ENCODE measurements at places on chromosomes 16 and 17.
A peak's percentile ranks its signal among the peaks of the same experiment; 100 is the strongest.

DNA sequence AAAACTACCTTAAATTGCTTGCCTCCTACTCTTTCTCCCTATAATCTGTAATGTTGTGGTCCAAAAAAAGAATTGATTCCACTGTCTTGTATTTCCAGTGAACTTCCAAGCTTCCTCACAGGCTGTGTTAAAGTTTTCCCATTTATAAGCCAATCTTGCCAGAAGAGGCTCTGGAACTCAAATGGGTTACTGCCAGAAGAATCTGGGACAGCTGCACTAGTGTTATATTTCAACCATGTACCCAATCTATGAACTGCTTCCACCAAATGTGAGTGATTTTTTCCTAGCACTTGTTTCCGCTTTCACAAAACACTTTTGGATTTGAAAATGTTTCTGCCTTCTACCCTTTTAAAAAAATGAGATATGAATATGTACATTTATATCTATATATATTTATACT, 1.8 kb downstream of the CCDC43 start:
- H3K27ac ChIP-seq, result peak overlapping the region; percentile 72
- DNase-seq, result peak; percentile 79
- no peaks in the 10 kb centered on the region for H3K27me3 ChIP-seq
- peaks cover 11% of the 10 kb centered on the region for H3K36me3 ChIP-seq
- H3K4me3 ChIP-seq, result no peak overlapping the region

GRCh38 chr16:1929578-1930337, 11.5 kb upstream of the HS3ST6 start:
- H3K4me1 ChIP-seq, result peaks cover 9% of the 10 kb centered on the region
- DNase-seq, result peak; percentile 92
- peak overlapping the region; percentile 46 for H3K4me3 ChIP-seq
- H3K36me3 ChIP-seq, result no peaks in the 10 kb centered on the region
- H3K27me3 ChIP-seq, result peaks cover 10% of the 10 kb centered on the region
- H3K27ac ChIP-seq, result no peak overlapping the region

GRCh38 chr17:4449736-4450135, 16.0 kb downstream of the SPNS3 start:
- H3K4me3 ChIP-seq, result no peak overlapping the region
- no peak overlapping the region for H3K27ac ChIP-seq
- H3K36me3 ChIP-seq, result no peaks in the 10 kb centered on the region
- DNase-seq, result no peak
- H3K4me1 ChIP-seq, result no peaks in the 10 kb centered on the region

- peak; percentile 57 for DNase-seq
- H3K27ac ChIP-seq, result no peak overlapping the region
- no peak overlapping the region for H3K4me3 ChIP-seq
- no peaks in the 10 kb centered on the region for H3K27me3 ChIP-seq
- no peaks in the 10 kb centered on the region for H3K36me3 ChIP-seq
Observed at GRCh38 chr16:72921620-72922019, 126.3 kb downstream of the ZFHX3 start.

GRCh38 chr16:75248142-75248535, 3.3 kb downstream of the BCAR1 start:
- peaks cover 11% of the 10 kb centered on the region for H3K36me3 ChIP-seq
- no peak overlapping the region for H3K4me3 ChIP-seq
- peaks cover 6% of the 10 kb centered on the region for H3K27me3 ChIP-seq
- H3K27ac ChIP-seq, result peak overlapping the region; percentile 95

GRCh38 chr16:29712809-29713208, 33.0 kb downstream of the C16orf54 start:
- H3K27ac ChIP-seq, result no peak overlapping the region
- H3K4me1 ChIP-seq, result no peaks in the 10 kb centered on the region
- H3K4me3 ChIP-seq, result no peak overlapping the region
- H3K27me3 ChIP-seq, result no peaks in the 10 kb centered on the region

DNA sequence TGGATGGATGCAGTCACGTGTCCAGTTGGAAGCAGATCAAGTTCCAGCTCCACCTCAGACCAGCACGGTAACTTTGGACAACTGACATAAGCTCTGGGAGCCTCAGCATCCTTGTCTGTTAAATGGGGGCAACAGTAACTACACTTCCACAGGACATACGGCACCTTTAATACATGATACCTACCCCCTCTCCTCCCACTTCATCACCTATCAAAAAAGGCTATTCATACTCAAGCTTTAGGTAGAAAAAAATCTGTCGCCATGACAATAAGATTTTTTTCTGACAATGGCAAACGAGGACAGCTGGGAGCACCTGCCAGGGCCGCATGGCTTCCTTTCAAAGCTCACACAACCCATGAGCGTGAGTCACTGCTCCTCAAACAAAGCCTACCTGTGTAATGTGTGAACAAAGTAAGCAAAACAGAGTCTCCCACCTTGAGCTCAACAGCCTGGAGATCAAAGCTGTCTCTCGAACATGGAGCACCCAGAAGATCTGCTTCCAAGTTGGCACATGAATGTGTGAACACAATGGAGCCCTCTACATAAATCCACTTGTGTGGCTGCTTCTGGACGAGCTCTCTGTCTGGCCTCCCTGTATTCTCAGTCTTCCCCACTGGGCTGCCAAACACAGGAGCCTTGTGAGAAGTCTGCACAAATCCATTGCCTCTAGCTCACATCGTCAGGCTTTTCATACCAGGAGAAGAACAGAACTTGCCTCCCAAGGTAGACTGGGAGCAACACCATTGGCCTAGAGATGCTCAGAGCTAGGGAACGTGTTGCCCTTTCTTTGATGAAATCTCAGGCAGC, 459.7 kb downstream of the SOX9 start:
- peaks cover 2% of the 10 kb centered on the region for H3K4me1 ChIP-seq
- no peaks in the 10 kb centered on the region for H3K36me3 ChIP-seq
- H3K27me3 ChIP-seq, result peaks cover 4% of the 10 kb centered on the region
- H3K4me3 ChIP-seq, result no peak overlapping the region
- DNase-seq, result no peak
- no peak overlapping the region for H3K27ac ChIP-seq

DNA sequence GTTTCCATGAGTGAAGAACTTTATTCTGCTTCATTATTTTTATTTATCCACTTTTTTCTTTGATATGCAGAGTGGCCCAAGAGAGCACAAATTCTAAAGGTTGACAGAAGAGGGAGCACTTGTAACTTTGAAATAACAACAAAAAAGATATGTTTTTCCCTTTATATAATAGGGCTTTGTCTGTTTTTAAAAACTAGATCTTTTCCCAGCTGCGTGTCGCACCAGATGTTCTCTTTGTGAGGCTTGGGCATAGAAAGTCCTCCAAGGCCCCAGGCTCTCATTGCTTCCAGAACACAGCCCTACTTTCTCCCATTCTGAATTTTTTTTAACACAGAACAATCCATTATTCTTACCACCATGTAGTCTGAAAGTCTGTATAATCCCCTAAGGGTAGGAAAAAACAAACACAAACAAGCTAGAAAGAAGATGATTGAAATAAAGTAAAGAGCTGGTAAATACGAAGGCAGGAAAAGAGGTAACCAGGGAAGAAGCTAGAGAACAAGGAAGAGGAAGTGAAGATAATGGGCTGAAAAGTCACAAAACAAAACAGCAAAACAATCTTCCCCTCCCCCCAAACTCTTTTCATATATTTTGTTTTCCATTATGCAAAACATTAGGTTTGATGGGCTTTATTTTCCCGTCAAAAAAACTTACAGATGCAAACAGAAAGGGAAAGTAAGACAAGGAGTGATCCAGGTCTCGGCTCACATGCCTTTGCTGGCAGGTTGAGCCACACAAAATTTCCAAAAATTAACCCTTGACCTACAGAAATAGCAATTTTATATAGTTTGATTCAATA, 160.4 kb downstream of the ABCA8 start:
- H3K27ac ChIP-seq, result peak overlapping the region; percentile 91
- no peak overlapping the region for H3K4me3 ChIP-seq
- H3K27me3 ChIP-seq, result no peaks in the 10 kb centered on the region
- H3K36me3 ChIP-seq, result no peaks in the 10 kb centered on the region
- peak; percentile 98 for DNase-seq

DNA sequence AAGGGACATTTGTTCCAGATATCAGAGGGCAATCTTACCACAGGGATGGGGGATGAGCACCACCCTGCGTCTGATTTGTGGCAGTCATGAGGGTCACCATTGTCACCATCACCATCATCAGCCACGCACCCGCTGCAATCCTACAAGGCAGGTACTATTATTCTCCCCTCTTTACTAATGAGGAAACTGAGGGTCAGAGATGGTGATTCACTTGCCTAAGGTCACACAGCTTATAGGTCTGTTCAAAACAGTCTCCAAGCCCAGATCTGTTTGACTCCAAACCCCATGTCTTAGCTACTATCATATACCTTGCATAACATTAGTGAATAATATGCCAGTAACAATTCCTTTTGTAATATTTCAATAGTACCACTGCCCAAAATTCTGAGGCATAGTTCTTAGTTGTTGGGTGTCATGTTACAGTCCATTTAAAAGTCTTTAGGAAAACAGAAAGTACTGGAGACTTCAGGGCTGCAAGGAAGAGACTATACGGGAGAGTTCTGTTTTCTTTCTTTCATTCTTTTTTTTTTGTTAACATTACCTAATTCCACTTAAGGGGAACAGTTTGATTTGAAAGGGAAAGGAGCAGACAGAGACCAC, 166.4 kb downstream of the C16orf95 start:
- no peak overlapping the region for H3K4me3 ChIP-seq
- DNase-seq, result no peak
- no peak overlapping the region for H3K27ac ChIP-seq
- peaks cover 17% of the 10 kb centered on the region for H3K27me3 ChIP-seq

DNA sequence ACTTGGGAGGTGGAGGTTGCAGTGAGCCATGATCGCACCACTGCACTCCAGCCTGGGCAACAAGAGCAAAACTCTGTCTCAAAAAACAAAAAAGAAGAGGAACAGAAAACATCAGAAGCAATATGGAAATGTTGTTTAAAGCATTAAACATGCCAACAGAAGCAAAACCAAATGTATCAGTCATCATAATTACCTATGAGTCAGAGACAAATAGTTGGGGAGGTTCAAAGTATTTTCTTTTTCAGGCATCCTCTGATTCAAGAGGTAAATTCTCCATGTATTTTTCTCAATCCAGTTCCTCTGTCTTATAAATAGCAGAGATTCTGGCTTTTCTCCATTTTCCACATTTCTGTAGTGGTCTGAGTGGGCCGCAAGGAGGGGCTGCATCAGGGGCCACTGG, 2.1 kb upstream of the TM4SF5 start:
- H3K36me3 ChIP-seq, result no peaks in the 10 kb centered on the region
- no peak overlapping the region for H3K4me3 ChIP-seq
- H3K27me3 ChIP-seq, result peaks cover 3% of the 10 kb centered on the region
- DNase-seq, result no peak

DNA sequence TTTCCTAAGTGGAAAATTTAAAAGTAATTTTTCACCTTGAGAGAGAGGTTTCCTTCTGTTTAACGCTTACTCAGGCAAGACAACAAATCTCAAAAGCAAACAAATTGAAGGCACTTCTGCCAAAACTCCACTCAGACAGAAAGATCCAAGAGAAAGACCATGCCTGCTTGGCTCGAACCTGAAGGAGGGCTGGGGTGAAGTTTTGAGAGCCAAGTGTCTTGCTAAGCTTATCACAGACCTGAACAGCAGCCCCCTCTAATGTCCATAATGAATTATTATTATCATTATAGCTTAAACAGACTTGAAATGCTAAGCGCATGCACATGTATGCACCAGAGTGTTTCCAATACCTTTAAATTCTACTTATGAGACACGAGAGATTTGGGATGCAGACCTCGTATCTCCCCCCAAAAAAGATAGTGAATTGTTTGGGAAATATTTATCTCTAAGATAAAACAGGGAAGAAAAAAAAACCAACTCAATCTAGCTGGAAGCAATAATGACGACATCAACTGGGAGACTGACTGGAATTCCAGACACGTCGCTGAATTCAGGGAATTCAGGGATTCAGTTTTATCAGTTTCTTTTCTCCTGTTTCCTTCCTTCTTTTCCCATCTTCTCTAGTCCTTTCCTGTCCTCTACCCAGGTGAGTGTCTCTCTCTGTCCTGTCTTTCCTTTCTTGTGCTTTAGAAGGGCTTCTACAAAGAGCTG, 473.2 kb downstream of the RBFOX1 start:
- H3K27ac ChIP-seq, result no peak overlapping the region
- no peak overlapping the region for H3K4me3 ChIP-seq
- H3K27me3 ChIP-seq, result no peaks in the 10 kb centered on the region
- DNase-seq, result peak; percentile 66

- no peaks in the 10 kb centered on the region for H3K36me3 ChIP-seq
- H3K27me3 ChIP-seq, result no peaks in the 10 kb centered on the region
- DNase-seq, result peak; percentile 78
- no peak overlapping the region for H3K4me3 ChIP-seq
Observed at GRCh38 chr16:79838496-79839259, 238.1 kb upstream of the MAF start.

DNA sequence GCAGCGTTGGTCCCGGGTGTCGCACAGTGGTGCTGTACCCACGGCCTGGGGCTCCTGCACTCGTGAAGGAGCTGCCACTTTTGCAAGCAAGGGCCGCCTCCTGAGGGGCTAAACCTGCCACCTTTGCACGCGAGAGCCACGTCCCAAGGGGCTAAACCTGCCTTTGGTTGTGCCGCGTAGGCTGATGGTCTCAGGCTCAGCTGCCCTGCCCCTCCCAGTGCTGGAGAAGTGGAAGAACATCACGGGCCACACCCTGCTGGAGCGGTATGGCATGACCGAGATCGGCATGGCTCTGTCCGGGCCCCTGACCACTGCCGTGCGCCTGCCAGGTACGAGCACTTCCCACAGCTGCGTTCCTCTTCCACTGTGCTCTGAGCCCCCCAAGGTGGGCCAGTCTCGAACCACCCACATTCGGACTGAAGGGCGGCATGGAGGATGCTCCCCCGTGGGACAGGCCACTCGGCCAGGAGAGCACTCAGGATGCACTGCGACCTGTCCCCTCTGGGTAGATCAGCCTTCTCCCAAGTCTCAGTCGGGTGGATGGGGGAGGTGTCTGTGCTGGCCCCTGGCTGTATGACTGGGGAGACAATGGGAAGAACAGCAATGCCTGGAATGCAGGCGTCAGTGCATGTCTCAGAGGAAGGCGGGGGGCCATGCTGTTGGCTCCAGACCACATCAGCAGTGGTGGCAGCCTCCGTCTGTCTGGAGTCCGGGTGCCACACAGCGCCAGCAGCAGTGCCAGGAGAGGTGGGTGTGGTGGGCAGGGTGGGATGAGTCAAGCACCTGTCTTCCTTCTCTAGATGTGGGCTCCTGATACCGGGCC, 20.7 kb downstream of the ACSF3 start:
- no peak overlapping the region for H3K27ac ChIP-seq
- H3K4me3 ChIP-seq, result no peak overlapping the region
- H3K36me3 ChIP-seq, result peaks cover 83% of the 10 kb centered on the region
- no peak for DNase-seq
- H3K27me3 ChIP-seq, result no peaks in the 10 kb centered on the region

GRCh38 chr16:86517652-86518258, 7.4 kb downstream of the FOXF1 start:
- no peaks in the 10 kb centered on the region for H3K36me3 ChIP-seq
- peaks cover 92% of the 10 kb centered on the region for H3K27me3 ChIP-seq
- no peak overlapping the region for H3K4me3 ChIP-seq
- H3K4me1 ChIP-seq, result peaks cover 11% of the 10 kb centered on the region
- H3K27ac ChIP-seq, result no peak overlapping the region

- H3K27me3 ChIP-seq, result no peaks in the 10 kb centered on the region
- H3K36me3 ChIP-seq, result no peaks in the 10 kb centered on the region
- no peak overlapping the region for H3K4me3 ChIP-seq
Observed at GRCh38 chr16:25052530-25052929, 37.4 kb upstream of the ARHGAP17 start.
